ENCODE measurements at places on chromosomes 6 and 20.

DNA sequence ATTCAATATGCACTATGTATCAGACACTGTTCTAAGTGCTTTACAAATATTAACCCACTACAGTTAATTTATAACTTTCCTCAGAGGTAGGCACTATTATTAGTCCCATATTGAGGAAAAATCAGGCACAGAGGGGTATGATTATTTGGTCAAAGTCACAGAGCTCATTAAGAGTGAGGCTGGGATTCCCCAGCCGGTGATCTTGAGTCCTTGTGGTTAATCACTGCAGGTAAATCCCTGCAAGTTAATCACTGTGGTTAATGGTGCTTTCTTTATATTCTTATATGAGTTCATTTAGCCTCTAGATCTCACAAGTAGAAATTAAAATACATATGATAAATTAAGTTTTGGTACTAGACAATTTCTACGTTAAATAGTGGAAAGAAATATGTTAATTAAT, 9.2 kb downstream of the CRYBG1 start:
- no peak for DNase-seq

GRCh38 chr6:36728289-36729160, 30.9 kb downstream of the RAB44 start:
- no peak for DNase-seq

DNA sequence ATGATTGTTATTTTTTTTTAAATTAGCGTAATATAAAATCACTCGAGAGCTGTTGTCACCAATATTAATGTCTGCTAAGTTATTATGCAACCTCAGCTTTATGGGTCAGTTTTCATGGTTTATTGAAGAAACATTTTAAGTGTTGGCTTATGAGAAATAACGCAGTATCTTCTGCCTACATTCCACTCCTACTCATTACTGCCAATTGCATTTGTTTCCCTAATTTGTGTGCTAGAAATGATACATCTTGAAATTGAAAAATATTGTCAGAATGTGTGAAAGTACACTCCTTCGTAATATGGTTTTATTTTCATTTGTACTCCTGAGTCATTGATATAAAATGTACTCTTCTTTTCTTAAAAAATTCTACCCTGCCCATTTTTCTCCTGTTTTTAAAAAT, 333.3 kb upstream of the HSF2 start:
- DNase-seq: no peak

GRCh38 chr6:163354761-163355425, 59.6 kb upstream of the QKI start:
- no peak for DNase-seq

- no peak for DNase-seq
Measured at GRCh38 chr6:16800341-16800740, 39.1 kb upstream of the ATXN1 start.

- DNase-seq: no peak
Measured at GRCh38 chr6:52063584-52064344, 23.6 kb downstream of the PKHD1 start.

GRCh38 chr6:37570482-37571133, 70.9 kb upstream of the CCDC167 start:
- DNase-seq: no peak

- no peak for DNase-seq
Measured at GRCh38 chr6:32255199-32256153, 31.6 kb upstream of the NOTCH4 start.

- DNase-seq: no peak
Measured at GRCh38 chr20:61705386-61706258, 360.1 kb downstream of the TAF4 start.

GRCh38 chr20:59081036-59081435, 38.5 kb upstream of the PRELID3B start:
- DNase-seq: no peak

DNA sequence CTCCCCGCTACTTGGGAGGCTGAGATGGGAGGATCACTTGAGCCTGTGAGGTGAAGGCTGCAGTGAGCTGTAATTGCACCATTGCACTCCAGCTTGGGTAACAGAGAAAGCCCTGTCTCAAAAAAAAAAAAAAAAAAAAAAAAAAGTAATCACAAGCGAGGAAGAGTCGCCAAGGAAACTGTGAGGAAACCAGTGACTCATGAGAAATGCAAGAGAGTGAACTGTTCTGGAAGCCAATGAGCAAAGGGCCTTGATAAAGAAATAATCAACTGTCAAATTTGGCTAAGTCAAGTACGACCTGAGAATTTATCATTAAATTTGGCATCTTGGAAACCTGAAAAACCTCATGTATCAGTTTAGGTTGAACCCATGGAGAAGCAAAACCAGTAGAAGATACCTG, 16.1 kb upstream of the LAMP5 start:
- DNase-seq: no peak

GRCh38 chr6:53360093-53360912, 11.6 kb upstream of the ELOVL5 start:
- no peak for DNase-seq

GRCh38 chr6:50842861-50843384, 24.3 kb downstream of the TFAP2B start:
- DNase-seq: no peak

- no peak for DNase-seq
Measured at GRCh38 chr20:45727044-45727443, 4.9 kb downstream of the SPINT4 start.
